ENCODE measurements at places on chromosomes 16 and 17.

DNA sequence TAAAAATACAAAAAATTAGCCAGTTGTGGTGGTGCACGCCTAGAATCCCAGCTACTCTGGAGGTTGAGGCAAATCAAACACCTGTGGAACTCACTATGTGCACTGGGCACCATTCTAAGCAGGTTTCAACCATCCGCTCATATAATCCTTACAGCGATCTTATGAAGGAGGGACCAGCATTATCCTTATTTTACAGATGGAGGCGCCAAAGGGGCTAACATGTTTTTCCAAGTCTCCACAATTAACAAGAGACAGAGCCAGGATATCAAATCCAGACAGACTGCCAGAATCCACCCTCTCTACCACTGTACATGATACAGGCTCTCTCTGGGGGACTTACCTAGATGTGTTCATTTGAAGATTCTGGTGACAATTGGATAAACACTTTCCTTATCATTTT lies 479.0 kb downstream of the XYLT1 start:
- DNase-seq: no peak

DNA sequence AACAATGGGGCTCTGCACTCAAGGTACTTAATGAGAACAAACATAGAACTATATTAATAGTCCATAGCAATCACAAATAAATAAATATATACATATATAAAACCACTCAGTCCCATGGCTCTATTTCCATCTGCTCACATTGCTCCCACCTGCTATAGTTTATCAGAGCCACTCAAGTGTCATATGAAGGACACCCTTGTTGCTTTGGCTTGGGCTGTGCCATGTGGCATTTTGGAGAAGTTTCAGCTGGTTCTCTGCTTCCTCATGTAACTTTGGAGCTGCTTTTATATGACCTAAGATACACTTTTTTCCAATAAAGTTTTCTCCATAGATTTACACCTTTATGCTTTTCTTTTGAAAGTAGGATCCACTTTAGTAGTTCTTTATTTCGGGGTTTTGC lies 126.4 kb downstream of the KCNJ2 start:
- no peak for DNase-seq

DNA sequence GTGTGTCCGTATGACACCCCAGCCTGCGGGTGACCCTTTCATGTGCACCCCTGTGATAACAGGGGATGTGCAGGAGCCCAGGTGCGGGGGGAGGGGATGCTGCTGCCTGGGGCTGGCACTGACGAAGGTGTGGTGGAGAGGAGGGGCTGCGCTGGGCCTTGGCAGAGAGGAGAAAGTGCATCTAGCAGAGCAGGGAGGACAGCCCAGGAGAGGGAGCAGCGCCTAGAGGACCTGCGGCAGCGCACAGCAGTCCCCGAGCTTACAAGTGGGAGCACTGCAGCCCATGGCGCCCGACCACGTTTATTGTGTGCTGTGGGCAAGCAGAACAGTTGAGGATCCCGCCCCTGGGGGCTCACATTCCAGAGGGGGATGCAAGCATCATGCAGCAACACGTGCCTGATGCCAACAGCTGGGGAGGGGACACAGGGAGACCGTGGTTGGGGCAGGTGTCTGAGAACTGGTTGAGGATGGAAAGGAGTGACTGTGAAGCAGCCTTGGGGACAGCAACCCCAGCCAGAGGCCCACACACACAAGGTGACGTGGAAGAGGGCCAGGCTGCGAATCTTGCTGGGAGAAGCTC lies 10.9 kb upstream of the SLC7A5 start:
- no peak for DNase-seq

DNA sequence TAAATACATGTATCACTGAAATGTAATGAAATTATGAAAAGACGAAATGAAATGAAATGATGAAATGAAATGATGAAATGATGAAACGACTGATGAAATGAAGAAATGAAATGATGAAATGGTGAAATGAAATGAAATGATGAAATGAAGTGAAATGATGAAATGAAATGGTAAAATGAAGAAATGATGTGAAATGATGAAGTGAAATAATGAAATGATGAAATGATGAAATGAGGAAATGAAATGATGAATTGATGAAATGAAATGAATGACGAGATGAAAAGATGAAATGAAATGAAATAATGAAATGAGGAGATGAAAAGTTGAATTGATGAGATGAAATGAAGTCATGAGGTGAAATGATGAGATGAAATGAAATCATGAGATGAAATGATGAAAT lies 594.7 kb downstream of the TP53TG3F start:
- DNase-seq: no peak

GRCh38 chr16:61879306-61879705 lies 156.9 kb downstream of the CDH8 start:
- no peak for DNase-seq

GRCh38 chr17:16471295-16471694 lies 20.7 kb downstream of the LRRC75A start:
- DNase-seq: no peak

GRCh38 chr16:2152695-2153506 lies 2.7 kb upstream of the TRAF7 start:
- DNase-seq: no peak

- no peak for DNase-seq
Measured at GRCh38 chr17:74882517-74883240, 9.9 kb upstream of the FDXR start.

DNA sequence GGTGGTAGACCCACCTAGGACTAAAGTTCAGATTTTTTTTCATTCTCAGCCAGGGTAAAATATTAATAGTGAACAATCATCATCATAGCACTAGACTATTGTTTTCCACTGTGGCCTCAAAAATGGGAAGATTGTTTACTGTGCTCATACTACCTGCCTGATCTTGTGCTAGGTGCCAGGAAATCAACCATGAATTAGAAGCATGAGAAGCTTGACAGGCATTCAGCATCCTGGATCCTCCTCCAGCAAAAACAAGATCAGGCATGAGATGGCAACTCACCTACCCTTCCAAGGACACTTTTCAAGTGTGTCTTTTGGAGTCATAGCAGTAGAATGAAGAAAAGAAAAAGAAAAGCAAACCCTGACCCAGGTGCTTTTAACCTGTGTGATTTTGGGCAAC lies 174.2 kb downstream of the CYLD start:
- DNase-seq: no peak

DNA sequence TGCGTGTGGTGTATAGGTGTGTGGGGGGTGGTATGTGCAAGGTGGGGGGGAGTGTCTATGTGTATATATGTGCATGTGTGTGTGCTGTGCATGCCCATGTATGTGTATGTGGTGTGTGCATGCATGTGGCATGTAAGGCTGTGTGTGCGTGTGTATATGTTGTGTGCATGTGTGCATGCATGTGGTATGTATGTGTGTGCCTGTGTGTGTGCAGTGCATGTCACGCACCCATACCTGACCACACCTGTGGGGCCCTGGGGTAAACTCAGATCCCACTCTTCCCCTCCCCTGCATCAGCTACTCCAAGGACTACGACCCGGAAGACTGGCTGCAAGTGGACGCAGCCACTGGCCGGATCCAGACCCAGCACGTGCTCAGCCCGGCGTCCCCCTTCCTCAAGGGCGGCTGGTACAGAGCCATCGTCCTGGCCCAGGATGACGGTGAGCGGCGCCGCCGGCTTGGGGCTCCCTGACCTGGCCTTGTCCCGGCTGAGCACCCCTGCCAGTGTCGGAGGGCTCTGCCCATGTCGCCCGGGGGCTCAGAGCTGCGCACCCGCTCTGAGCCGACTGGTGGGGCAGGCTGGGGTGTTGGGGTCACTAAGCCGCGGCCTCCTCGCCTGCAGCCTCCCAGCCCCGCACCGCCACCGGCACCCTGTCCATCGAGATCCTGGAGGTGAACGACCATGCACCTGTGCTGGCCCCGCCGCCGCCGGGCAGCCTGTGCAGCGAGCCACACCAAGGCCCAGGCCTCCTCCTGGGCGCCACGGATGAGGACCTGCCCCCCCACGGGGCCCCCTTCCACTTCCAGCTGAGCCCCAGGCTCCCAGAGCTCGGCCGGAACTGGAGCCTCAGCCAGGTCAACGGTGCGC lies 9.1 kb downstream of the SLC22A31 start:
- DNase-seq: no peak

- no peak for DNase-seq
Measured at GRCh38 chr17:20995873-20996723, 46.7 kb downstream of the USP22 start.

GRCh38 chr17:6528557-6528956 lies 27.8 kb downstream of the PITPNM3 start:
- no peak for DNase-seq

DNA sequence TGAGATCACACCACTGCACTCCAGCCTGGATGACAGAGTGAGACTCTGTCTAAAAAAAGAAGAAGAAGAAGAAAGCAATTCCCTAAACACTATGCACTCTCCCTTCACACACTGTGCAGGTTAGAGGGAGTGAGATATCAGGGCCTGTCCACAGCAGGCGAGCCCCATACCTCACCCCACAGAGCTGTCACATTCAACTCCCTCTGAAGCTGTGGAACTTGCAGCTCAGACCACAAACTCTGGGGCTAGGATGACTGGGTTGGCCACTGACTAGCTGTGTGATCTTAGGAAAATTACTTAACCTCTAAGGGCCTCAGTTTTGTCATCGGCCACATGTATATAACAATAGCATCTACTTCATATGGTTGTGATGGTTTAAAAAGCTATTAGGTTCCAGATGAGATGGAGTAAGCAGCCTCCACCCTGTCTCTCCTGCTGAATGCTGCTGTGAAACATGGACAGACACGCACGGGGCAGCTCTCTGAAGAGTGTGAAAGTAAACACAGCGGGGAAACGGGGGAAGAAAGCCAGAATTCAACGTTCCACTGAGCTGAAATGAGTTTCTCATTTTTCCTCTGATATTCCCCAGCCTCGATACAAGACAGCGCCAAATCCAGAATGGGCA lies 13.6 kb upstream of the PYY start:
- DNase-seq: no peak

DNA sequence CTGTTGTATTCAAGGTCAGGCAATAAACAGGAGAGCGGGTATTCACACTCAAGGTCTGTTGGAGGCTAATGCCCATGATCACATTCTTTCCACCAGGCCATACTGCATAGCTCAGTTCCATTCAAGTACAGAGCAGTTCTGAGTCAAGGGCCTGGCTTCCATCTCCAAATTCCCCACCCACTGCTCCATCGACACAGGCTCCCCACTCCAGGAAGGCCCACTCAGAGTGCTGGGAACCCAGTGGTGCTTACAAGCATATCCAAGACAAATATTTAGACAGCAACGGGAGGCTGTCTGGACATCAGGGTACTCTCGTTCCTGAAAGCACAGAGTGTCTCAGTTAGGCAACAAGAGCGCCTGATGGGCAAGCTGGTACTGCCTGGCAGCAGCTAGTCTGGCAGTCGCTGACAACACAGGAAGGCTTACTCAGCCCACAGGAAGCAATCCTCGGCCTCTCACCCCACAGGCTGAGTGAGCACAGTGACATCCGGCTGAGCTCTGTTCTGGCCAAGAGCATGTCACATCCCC lies 40.9 kb downstream of the RFFL start:
- peak; percentile 93 for DNase-seq

GRCh38 chr17:79990051-79990592 lies 45.5 kb downstream of the TBC1D16 start:
- no peak for DNase-seq

DNA sequence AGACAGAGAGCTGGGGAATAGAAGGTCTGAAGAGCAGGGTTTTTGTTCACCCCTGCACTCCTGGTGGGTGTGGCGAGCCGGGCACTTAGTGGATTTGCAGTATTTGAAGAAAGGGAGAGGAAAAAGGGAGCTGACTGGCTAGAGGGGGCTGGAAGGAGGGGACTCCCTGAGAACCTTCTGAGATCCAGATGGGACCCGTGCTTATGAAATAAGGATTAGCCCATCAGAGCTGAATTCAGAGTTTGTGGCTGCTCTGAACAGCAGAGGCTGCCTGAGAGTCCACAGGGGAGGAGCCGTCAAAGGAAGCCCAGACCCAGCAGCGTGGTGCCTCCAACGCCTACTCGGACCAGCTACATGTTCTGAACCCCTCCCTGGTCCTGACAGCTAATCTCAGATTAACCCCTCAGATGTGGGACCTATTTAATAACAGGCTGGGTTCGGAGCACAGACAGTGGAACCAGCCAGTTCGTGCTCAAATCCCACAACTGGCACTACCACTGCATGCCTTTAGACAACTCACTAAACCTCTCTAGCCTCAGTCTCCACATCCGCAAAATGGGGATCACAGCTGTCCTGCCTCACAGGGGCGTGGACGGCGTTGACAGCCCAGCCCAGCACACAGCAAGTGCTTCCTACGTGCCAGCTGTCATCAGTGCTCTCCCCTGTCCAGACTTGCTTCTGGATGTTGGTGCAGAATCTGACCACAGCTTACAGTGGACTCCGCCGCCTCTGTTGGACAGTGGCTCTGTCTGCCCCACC lies 70.6 kb downstream of the DYNLRB2 start:
- DNase-seq: no peak

DNA sequence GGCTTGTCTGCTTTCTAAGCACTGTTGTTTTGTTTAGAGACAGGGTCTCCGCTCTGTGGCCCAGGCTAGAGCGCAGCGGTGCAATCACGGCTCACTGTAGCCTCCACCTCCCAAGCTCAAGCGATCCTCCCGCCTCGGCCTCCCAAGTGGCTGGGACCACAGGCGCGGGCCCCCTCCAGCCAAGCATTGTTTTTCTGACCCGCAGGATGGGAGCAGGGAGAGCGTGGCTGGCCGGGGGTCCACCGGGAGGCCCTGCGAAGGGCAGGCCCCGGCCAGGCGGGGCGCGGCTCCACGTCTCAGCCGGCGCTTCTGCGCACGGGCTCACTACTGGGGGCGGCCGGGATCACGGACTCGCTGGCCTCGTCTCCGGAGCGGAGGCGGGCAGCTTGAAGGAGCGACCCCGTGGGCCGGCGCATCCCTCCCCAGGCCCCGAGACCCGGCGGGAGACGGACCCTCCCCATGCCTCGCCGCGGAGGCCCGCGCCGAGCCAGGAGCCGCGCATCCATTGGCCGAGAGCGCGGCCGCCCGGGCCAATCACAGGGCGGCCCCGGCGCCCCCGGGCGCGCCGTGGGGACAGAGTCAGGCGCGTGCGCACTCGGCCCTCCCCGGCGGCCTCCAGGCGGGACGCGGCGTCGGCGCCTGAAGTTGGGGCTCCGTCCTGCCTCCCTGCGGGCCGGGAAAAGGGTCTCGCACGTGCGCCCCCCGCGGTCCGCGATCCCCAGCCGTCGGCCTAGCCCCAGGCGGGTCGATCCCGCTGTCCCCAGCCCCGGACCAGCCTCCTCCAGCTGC lies 24.9 kb downstream of the ACTG1 start:
- no peak for DNase-seq

DNA sequence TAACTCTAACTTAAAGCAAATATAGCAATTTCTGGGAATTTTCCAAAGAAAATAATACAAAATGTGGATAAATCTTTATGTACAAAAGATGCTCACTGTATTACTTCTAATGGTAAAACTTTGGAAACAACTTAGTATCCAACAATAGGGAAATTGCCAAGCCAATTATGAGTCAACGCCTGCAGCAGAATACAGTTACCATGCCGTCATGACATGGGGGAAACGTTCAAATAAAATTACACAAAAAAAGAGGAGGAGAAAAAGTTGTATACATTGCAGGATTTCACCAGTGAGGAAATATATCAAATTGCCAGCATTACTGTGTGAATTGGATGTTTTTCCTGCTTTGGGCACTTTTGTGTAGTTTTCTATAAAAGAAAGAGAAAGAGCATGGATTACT lies 469.6 kb downstream of the SOX9 start:
- no peak for DNase-seq

Measured in NCI-H2029 (cell line).